ENCODE measurements at places on chromosomes 16 and 17.

- peak; percentile 31 for DNase-seq
Measured at GRCh38 chr17:38460082-38460715, 31.9 kb downstream of the ARHGAP23 start.

DNA sequence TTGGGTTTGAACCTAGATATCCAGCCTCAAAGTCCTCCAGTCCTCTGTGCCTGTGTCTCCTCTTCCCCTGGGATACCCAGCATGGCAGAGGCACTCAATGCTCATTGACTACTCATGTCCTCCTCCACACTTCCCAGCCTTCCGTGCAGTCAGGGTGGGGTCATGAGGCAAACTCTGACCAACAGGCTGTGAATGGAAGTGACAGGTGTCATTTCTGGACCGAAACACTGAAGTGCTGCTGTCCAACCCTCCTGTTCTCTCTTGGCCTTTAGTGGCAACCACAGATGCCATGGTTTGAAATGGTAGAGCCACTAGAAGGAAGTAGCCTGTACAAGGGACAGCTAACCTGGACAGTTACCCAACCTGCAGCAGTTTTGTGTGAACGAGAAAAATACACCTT, 46.7 kb upstream of the MAP3K14 start:
- DNase-seq = no peak

- no peak for DNase-seq
Measured at GRCh38 chr17:4901108-4901647, 1.7 kb downstream of the CHRNE start.

GRCh38 chr17:49723423-49723822, 15.7 kb upstream of the SLC35B1 start:
- DNase-seq = no peak

DNA sequence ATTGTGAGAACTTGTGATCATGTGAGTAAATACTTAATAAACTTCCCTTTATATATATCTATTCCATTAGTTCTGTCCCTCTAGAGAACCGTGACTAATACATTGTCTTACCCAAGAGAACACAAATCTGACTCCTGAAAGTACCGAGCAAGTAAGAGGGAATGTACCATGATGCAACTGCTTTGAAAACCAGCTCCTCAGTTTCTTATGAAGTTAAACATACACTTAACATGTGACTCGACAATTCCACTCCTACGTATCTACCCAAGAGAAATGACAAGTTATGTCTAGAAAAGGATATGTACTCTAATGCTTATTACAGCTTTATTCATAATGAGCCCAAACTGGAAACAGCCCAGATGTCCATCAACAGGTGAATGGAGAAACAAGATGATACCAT, 8.8 kb upstream of the GJD3 start:
- DNase-seq = no peak

- DNase-seq = no peak
Measured at GRCh38 chr17:39960524-39961041, 2.2 kb upstream of the GSDMA start.

DNA sequence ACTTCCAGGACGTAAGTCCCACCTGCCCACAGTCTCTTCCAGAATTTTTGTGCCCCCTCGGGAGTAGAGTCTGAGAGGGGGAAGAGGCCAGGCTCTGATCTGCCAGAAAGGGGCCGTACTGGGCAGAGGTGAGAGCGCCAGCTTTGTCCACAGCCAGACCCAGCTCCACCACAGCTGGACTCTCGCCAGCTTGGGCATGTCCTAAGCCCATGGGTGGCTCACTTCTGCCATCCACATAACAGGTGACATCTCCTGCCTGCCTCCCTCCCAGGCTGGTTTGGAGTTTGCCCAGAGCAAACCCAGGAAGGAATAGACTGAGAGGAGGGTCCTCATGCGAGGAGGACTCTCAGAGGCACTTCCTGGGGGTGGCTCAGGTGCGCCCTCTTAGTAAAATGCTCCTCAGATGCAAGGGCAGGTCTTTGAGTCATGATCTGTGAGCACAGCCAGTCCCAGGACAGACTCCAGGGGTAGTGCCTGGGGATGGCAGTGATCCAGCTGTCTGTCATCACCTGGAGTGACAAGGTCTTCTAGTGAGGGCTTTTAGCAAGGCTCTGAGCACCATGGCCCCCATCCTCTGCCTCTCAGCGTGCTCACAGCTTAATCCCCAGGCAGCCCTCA, 89.2 kb downstream of the AMFR start:
- peak; percentile 51 for DNase-seq

DNA sequence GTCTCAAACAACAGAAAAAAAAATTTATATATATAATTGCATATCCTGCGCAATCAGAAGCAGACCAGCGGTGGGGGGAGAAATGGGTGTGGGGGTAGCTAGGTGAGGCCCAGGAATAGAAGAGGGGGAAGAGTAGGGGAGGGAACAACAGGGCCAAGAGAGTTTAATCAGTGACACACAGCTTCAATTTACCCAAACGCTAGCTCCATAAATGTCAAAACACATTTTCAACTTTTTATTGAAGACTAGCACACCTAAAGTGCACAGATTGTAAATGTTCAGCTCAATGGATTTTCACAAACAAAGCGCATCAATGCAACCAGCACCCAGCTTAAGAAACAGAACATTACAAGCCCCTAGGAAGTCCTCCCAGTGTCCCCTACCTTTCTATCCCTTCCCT, 24.8 kb upstream of the NAGS start:
- no peak for DNase-seq

GRCh38 chr17:61456061-61456681, 3.9 kb downstream of the TBX4 start:
- no peak for DNase-seq

DNA sequence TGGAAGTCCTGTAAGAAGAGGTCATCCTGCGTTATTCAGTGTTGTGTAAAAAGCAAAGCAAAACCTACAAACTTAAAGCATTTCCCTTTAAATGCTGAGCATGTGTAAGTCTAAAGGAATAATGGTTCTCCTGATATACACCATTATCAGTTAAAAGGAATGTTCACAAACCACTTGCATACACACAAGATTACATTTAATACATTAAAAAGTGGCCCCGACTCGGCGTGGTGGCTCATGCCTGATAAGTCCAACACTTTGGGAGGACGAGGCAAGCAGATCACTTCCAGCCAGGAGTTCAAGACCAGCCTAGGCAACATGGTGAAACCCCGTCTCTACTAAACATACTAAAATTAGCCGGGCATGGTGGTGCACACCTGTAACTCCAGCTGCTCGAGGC, 30.5 kb downstream of the CPPED1 start:
- DNase-seq = no peak

- no peak for DNase-seq
Measured at GRCh38 chr17:2068031-2068518, 13.2 kb downstream of the HIC1 start.

DNA sequence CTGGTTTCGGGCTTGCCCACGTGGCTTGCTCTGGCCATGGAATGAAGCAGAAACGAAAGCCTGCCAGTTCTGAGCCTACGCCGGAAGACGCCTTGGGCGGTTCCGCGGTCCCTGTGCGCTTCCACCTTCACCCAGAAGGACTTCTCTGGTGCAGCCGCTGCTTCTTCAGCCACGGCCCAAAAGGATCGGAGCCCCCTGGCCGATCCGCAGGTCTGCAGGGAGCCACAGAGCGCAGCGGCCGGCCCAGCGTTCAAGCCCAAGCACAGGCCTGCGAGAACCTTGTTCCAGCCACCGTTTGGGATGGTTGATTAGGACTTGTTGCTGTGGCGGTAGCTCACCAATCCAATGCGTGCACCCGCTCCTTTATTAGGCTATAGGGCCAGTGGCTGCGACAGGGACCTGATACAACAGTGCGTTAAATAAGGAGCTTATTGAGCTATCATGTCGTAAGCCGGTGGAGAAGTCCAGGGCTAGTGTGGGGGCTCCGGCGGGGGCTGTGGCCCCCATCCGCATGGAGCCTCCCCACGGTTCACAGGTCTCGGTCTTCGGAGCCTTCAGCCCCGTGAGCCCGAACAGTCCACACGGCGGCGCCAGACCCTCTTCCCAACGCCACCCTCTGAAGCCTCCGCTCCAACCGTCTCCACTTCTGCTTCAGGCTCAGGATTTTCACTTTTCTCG, 10.2 kb upstream of the MPP2 start:
- no peak for DNase-seq

DNA sequence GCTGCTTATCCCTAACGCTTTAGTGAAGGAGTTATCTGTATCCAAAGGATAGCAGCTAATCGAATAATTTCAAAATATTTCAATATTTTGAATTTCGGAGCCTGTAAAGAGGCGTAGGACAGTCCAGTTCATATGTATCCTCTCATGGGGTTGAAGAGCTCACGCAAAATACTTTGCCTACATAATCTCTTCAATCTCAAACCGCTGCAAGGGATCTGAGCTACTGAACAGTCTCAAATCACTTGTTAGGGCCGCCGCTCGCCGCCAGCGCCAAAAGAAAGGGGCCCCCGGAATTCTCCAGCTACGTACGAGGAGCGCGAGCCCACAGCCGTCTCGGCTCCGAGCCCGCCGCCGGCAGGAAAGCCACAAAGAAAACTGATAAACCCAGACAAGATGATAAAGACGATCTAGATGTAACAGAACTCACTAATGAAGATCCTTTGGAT, 601 bp upstream of the RFWD3 start:
- no peak for DNase-seq

DNA sequence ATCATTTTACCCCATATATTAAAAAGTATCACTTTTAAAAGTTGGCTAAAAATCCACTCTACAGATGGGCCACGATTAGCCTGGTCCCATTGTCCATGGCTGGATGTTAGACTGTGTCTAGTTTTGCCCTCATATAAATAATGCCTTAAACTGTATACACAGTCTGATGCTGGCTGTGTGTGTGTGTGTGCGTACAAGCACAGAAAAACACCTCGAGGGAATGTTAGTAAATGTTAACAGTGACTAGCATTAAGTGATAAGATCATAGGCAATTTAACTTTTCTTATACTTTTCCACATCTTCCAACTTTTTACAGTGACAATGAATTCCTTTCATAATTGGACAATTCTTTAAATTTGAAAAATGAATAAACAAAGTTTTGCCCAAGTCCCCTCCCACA, 8.2 kb downstream of the NOS2 start:
- no peak for DNase-seq

- no peak for DNase-seq
Measured at GRCh38 chr17:78862073-78863023, 21.7 kb upstream of the USP36 start.

DNA sequence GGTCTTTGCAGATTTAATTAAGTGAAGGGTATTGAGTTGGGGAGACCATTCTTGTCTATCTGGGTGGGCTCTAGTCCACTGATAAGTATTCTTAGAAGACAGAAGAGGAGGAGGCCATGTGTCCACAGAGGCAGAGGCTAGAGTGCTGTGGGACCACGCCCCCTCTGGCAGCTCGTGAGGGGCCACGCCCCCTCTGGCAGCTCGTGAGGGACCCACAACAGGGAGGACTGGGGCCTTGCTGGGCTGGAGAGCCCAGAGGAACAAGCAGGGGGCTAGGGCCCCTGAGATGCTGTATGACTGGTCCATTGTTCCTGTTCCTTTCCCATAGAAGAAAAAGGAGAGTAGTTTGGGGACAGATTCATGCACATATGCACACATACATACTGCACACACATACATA, 106.8 kb downstream of the METRNL start:
- DNase-seq = peak; percentile 15

DNA sequence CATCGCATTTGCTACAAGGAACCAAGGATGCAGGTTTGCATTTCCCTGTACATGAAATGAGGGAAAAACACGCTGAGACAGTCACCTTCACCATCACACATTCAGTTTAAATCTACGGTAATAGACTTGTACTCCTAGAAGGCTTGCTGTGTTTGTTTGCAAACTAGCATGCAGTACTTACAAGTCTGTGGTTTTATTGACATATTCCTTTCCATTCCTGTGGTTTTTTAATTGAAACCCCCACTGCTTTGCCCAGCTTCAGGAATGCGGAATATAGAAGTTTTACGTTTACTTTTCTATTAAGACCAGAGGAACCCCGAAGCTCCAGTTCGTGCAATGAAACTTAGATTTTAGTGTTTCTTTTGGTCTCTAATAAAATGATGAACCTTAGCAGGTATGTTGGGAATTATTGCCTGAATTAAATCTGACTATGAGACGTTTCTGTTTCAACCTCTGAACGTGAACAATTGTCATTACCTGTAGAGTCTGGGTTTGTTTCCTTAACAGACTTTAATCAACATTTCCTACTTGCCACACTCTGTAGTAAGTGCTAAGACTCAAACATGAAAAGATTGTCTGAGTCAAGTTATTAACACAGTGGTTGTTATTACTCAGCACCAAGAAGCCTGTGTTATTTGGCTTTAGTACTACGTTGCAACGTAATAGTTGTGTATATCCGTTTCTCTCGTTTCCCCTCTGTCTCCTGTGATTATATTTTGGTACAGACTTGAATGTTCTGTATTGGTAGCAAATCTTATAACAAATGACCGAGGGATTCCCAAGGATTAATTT, 793.3 kb upstream of the GOT2 start:
- no peak for DNase-seq

GRCh38 chr16:4723071-4723767, 10.9 kb downstream of the ANKS3 start:
- no peak for DNase-seq

GRCh38 chr16:52090080-52090479, 456.9 kb downstream of the TOX3 start:
- no peak for DNase-seq

DNA sequence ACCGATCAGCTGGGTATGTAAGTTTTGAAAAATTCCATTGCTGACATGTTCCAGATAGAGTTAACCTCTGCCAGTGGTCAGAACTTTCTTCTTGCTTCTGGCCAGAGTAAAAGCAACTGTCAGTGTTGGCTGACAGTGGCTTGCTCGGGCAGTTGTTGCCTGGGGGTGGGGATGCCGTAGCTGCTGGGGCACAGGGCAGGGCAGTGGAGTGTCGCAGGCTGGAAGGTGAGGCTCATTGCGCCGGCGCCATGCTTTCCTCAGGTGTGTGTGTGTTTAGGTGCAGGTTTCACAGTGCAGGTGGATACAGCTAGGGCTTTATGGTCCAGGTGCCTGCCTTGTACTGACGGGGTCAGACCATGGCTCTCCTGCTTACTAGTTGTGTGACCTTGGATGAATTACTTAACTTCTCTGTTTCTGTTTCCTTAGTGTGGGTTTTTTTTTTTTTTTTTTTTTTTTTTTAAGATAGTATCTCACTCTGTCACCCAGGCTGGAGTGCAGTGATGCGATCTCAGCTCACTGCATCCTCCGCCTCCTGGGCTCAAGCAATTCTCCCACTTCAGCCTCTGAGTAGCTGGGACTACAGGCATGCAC, 156.4 kb downstream of the SNX29 start:
- no peak for DNase-seq

DNA sequence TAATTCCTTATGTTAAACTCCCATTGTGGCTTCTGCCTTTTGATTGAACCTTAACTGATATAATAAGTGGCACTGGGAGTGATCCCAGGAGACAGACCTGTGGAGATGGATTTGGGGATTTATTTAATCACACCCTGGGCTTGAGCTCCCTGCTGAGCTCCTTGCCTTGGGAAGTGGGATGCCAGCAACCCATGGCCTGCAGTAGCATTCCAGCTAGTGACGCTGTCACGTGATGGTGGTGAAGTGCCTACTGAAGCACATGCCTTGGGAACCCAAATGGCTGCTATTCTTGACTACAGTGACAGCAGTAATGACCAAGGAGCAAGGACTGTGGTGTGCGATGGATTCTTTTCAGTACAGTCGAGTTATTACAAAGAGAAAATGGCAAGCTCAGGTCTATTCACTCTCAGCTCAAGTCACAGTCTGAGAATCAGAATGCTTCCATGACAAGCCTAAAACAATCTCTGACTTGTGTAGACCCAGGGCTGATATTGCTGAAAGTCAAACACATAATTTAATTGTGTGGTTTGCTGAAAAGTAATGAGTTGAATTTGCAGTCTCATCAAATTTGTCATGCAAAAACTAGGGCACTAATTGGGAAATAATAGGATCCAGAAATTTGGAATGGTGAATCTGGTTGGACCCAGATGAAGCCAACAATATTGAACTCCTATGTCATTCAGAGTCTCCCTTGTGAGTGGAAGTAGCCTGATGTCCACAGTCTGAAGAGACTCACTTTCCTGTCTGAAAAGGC, 47.1 kb downstream of the BCL7C start:
- DNase-seq = no peak

Measured in right lobe of liver (tissue), 6 donors.